ENCODE measurements at places on chromosomes 5 and 9.

DNA sequence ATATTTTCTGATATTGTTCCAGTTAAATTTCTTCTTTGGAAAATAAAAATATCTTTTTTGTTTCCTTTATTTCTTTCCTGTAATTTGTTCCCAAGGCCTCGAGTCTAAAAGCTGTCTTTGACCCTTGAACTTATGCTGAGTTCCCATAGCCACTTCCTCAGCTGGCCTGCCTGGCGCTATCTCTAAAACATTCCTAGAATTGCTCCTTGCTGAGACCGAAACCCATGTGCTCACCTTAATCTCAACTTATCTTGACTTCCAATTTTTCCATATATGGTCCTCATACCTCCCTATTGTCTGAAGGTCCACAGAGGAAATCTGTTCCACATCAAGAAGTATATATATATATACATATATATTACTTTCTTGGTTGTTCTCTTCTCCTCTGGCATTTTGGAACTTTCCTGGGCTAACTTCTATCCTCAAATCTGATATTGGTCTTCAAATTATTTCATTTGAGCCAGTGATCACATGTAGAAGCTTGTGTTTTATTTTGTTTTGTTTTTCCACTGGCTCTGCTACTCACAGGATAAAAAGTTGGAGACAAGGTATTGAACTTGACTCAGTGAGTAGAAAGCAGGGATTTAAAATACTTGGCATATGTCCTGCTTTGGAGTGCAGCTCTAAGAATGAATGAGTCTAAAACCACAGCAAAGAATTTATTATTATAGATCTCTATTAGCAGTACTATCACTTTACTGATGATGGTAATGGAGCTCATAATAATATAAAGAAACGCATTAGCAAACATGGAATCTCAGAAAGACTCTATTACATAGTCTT lies 45.2 kb downstream of the ENC1 start:
- no peaks in the 10 kb centered on the region for H3K4me1 ChIP-seq
- H3K4me3 ChIP-seq: no peak overlapping the region
- no peaks in the 10 kb centered on the region for H3K36me3 ChIP-seq
- H3K27ac ChIP-seq: no peak overlapping the region
- no peak for DNase-seq

DNA sequence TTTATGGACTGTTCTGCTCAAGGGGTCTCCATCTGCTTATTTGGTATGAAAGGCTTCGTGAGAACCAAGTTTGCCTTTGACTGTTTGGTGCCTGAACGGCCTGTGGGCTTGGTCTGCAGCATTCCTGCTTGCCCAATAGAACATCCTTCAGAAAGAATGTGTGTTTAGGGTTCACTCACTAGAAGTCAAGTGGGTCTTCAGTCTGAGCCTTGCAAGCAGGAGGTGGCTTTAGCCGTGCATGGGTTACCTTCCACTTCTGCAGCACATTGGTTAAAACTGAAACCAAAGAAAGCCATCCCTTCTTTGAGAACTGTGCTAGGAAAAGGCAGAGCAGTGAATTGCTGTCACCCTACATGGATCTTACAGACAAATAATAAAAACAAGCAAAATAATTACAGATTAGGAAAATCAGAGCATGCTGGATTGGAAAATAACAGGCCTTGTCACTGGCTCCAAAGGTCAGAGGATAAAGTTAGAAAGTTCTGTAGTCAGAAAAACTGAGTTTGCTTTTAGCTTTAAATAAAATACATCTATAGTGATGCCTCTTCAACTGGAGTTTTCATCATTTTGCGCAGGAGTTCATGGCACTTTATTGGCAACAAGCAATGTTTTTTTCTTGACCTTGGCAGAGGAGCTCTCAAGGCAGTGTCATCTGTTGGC lies 16.6 kb downstream of the WWC1 start:
- H3K27ac ChIP-seq: no peak overlapping the region
- peaks cover 14% of the 10 kb centered on the region for H3K27me3 ChIP-seq
- H3K4me3 ChIP-seq: no peak overlapping the region
- H3K36me3 ChIP-seq: no peaks in the 10 kb centered on the region

GRCh38 chr5:132224716-132225115 lies 2.9 kb downstream of the P4HA2 start:
- H3K4me1 ChIP-seq: peaks cover 7% of the 10 kb centered on the region
- peaks cover 13% of the 10 kb centered on the region for H3K27me3 ChIP-seq

GRCh38 chr5:155898284-155898683 lies 428.7 kb upstream of the SGCD start:
- no peak overlapping the region for H3K4me3 ChIP-seq
- H3K36me3 ChIP-seq: peaks cover 2% of the 10 kb centered on the region
- no peaks in the 10 kb centered on the region for H3K4me1 ChIP-seq
- no peak overlapping the region for H3K27ac ChIP-seq

DNA sequence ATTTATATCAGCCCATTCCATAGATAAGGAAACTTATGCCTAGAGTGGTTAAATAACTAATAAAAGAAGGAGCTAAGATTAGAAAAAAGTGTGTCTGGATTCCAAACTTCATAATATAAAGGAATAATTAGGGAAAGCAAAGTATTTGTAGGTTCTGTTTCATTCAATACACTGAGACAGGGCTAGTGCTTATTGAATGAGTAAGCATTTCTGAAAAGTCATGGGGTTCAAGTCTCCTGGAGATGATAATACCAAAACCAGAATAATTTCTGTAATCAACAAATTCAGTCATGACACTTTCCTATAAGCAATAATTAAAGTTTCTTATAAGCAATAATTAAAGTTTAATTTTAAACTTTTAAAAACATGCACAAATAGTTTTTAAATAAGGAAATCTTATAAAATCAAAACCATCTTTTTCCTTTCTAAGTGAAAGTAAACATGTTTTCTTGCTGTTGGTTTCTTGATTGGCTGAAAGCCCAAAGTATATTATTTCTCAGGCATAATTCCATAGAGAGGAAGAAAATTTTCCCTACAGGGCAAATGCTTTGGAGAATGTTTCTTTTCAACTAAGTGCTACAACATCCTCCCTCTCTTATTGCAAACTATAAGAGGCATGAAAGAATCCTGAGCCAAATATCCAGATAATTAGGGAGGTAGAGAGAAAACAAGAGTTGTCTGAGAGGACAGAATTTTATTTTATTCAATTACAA lies 510.2 kb downstream of the PRELID2 start:
- H3K4me3 ChIP-seq: no peak overlapping the region
- no peak for DNase-seq
- no peaks in the 10 kb centered on the region for H3K4me1 ChIP-seq

DNA sequence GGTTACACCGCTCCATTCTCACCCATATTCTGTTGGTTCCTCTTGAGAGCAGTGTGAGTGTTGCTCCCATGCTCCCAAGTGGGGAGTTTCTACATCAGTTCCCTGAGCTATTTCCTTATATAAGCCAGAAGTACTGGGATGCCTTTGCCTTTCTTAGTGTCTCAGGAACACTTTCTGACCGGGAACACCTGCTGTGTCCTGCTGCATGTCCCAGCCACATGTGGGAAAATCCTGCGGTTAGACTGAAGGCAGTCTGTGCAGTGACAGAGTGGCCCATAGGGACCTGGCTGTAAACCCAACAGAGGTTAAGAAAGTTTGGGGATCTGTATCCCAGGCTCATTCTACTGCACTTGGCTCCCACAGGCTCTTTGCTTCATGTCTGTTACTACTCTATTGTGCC lies 126.0 kb downstream of the EGFLAM start:
- H3K27ac ChIP-seq: no peak overlapping the region
- no peak for DNase-seq
- no peaks in the 10 kb centered on the region for H3K4me1 ChIP-seq
- H3K36me3 ChIP-seq: no peaks in the 10 kb centered on the region
- no peak overlapping the region for H3K4me3 ChIP-seq
- peaks cover 51% of the 10 kb centered on the region for H3K27me3 ChIP-seq

DNA sequence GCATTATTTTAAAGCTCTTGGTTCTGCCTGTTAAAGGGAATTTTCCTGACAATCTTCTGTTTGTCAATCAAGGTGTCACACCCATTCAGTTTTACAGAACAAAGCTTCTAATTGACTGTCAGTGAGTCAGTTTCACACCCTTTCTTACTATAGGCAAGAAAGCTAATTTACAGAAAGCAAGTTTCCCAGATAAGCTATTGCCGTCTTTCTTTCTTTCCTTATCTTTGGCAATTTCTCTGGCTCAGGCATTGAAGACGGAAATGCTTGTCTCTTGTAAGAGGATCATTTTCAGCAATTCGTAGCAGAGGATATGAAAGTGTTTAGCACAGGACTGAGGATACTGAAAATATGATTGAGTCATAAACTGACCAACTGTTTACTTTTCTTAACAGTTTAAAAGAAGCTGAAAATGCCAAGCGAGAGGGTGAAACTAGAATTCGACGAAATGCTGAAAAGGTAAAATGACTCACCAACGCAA lies 27.0 kb downstream of the SPINK5 start:
- peaks cover 11% of the 10 kb centered on the region for H3K27me3 ChIP-seq
- no peaks in the 10 kb centered on the region for H3K4me1 ChIP-seq
- H3K4me3 ChIP-seq: no peak overlapping the region
- no peak overlapping the region for H3K27ac ChIP-seq
- H3K36me3 ChIP-seq: no peaks in the 10 kb centered on the region

All from central memory CD8-positive, alpha-beta T cell (primary cell).